Motor neuron (in vitro differentiated cells): ENCODE measurements at places on chromosomes 3 and 15. TPM values are rescaled to one million over a fixed set of nuclear protein-coding genes. Genes with fewer than 3 reads are reported as not detected.

The SCG3 gene
- total RNA-seq, result 0.54 and 0.77 TPM in 2 replicates

The GRIP2 gene
- total RNA-seq, result 4.6 and 5.6 TPM in 2 replicates

The GABRR3 gene
- 0.05 TPM in 1 of 2 replicates, not detected in the other for total RNA-seq

The LRRK1 gene
- total RNA-seq, result 0.27 and 0.63 TPM in 2 replicates

The COL8A1 gene
- 0.47 and 0.53 TPM in 2 replicates for total RNA-seq

The CCDC13 gene
- 0.43 and 1.6 TPM in 2 replicates for total RNA-seq

DNA sequence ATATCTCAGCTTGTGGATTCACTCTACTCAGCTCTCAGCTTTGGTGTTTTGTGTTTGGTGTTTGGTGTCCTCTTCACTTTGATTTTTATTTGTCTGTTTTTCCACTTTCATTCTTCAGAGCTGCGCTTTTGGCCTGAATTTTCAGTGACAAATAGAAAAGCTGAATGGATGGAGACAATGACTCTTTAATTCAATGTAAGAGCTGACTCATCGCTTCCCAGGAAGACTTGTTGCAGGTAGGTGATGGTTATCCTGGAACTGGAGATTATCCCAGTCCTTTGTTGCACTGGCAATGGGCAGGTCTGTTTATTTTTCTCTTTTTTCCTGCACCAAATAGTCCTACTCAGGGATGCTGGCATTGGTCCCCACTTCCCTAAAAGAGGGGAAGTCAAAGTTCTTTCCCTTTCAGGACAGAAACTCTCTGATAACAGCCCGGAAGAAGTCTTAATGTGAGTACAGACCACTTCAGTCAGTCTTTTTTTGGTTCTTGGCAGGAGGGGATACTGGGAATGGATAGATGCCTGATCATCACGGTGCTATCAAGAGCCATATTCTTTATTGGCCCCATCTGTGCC, 12.4 kb upstream of the AEN start:
- no peak for ATAC-seq

GRCh38 chr3:74066456-74066855, 441.7 kb upstream of the PDZRN3 start:
- no peak for ATAC-seq

DNA sequence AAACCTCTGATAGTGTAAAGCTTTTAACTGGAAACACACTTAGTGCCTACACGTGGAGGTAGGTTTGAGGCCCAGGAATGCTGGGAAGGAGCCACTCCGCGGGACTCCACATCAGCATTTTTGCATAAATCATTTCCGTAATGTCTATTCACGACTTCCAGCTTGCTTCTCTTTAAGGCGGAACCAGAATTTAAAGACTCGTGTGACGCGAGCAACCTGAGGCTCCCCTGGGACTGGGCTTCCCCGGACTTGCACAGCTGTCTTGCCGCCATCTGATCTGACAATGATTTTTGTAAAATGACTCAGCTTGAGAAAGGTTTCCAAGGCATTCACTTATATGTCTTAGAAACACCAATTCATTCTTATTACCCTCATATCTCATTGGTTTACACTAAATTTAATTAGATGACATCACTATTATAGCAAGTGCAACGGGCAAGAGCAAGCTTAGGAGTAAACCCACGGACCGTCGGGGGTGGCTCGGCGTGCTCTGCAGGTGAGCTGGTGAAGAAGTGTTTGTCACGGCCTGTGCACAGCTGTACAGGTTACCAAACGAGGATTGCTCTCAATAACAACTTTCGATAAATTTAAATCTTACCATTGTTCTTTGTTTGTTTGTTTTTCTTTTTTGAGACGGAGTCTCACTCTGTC, 95.2 kb downstream of the CHSY1 start:
- ATAC-seq, result peak; percentile 60

DNA sequence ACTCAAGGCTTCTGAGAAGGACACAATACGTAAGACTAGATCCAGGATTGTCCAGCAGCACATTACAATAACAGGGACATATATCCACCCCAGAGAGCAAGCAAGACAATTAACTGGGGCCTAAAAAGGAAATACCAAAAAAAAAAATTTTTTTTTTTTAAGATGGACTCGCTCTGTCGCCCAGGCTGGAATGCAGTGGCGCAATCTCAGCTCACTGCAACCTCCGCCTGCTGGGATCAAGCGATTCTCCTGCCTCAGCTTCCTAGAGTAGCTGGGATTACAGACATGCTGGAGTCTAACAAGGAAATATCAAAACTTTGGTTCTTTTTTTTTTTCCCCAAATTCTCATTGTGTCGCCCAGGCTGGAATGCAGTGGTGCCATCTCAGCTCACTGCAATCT, 28.8 kb upstream of the IMPDH2 start:
- no peak for ATAC-seq

DNA sequence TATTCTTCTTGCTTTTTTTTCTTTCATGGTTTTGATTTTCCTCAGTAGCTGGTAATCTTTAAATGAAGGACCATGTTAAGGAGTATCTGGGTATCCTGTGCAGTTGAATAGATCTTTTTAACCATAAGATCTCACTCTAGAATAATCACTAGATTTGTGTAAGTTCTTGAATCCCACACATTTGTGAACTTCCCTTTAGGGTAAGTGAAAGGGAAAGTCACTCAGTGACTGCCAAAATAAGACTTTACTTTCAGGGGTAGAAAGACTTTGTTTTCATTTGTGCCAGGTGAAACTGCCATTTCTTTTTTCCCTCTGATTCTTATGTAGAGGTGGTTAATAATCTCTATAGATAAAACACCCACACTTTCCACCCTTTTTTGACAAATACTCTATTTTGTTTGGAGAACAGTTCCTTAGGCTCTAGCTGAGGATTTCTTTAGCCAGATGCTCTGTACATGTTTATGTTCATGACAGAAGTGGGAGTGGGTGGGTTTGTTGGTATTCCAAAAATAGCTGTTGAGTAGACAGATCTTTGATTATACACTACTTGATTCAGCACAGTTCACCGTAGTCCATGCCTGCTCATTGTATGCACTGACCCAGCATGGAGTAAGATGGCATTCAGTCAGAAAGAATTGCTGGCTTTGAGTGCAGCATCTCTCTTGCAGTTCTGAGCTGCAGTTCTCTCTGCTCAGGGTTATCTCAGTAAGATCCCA, 28.5 kb downstream of the LRRC49 start:
- no peak for ATAC-seq

- ATAC-seq, result no peak
Measured at GRCh38 chr3:48536785-48537184, 19.8 kb downstream of the PFKFB4 start.

DNA sequence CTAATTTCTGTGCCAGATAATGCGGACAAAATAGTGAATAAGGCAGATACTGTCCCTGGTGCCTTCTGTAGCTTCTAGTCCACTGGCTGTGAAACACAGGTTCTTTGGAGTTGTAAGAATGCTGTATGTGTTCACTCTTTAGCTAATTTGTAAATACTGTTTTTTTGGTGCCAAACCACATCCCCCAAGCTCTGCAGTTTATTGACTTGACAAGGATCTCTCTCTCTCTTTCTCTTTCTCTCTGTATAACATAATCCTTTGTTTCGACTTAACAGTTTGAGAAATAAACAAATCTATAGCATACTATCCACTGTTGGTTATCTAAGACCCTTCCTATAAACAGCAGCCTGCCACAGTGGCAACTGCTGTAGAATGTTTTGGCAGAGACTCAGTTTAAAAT, 7.6 kb downstream of the SMAD3 start:
- no peak for ATAC-seq

- peak; percentile 71 for ATAC-seq
Measured at GRCh38 chr15:36769098-36769497, 189.7 kb downstream of the CDIN1 start.

DNA sequence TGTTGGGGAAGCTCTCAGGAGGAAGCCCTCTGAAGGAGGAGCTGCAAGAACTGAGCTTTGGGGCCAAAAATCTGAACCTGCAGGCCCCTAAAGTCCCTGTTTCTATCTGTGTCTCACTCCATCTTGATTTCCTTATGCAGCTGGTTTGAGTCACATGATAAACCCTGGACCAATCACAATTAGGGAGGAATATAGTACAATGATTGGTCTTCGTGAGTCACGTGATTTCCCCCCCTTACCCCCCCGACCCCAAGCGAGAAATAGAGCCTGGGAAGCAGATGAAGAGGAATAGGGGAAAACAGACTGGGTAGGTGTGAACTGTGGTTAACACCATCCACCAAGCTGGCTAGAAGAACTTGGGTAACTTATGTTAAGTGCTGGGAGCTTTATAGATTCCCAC, 12.9 kb downstream of the CRABP1 start:
- ATAC-seq, result no peak

GRCh38 chr3:15399970-15400369, 27.4 kb downstream of the METTL6 start:
- no peak for ATAC-seq

DNA sequence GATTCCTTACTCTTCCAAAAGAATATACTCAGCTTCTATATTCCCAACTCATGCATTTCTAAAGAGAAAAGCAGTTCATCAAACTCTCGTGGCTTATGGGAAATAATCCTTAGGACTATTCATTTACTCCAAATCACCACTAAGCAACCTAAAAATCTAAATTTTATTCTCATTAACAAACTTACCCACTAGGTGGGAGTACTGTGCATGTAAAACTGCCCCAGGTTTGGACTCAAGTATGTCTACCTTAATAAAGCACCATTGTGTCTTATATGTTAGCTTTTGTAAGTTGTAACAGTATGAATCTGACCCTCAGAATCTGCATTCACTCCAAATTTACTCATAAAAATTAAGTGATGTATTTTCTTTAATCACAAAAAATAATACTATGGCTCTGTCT, 25.3 kb downstream of the RAD18 start:
- no peak for ATAC-seq

- ATAC-seq, result peak; percentile 58
Measured at GRCh38 chr3:192819001-192819569, 91.7 kb upstream of the FGF12 start.

GRCh38 chr15:47756872-47757271, 39.6 kb downstream of the SEMA6D start:
- ATAC-seq, result peak; percentile 99

DNA sequence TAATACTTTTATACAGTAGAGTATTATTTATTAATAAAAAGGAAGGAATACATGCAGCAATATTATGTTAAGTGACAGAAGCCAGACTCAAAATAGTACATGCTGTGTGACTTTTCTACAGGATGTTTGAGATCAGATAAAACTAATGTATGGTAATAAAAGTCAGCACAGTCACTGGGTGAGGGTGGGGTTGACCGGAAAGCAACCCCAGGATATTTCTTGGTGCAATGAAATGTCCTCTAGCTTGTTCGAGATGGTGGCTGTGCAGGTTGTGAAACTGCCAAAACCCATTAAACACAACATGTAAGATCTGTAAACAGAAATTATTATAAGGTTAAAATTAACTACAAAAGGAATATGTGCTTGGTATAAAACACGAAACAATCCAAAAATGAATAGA, 20.8 kb upstream of the ALDH1L1 start:
- ATAC-seq, result no peak

- no peak for ATAC-seq
Measured at GRCh38 chr3:196916221-196916620, 26.1 kb downstream of the NCBP2 start.

DNA sequence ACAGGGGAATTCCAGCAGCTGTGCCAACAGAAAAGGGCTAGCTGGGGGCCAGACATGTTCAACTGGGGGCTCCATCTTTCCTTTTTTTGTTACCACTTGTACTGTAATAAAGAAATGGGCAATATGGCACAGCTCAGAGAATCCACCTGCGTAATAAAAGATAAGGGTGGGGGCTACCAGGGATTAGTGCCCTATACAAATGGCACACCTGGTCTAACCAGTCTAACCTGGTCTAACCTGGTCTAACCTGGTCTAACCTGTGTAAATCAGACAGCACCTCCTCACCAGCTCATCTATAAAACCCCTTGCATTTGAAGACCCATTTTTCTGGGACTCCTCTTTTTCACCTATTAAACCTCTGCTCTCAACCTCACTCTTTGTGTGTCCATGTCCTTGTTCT, 26.2 kb upstream of the CLDN16 start:
- ATAC-seq, result no peak
